ENCODE measurements at places on chromosomes 2 and 18.

GRCh38 chr2:8676921-8677645, 4.8 kb upstream of the ID2 start:
- DNase-seq: peak; percentile 18

- DNase-seq: peak; percentile 19
Observed at GRCh38 chr2:149617476-149617875, 29.9 kb upstream of the MMADHC start.

- DNase-seq: no peak
Observed at GRCh38 chr2:144341538-144341937, 178.4 kb downstream of the ZEB2 start.

GRCh38 chr2:235661167-235661937, 167.5 kb downstream of the AGAP1 start:
- no peak for DNase-seq

- no peak for DNase-seq
Observed at GRCh38 chr2:142769761-142770160, 107.7 kb upstream of the KYNU start.

- DNase-seq: peak; percentile 21
Observed at GRCh38 chr2:98308068-98308467, 38.2 kb upstream of the CNGA3 start.

DNA sequence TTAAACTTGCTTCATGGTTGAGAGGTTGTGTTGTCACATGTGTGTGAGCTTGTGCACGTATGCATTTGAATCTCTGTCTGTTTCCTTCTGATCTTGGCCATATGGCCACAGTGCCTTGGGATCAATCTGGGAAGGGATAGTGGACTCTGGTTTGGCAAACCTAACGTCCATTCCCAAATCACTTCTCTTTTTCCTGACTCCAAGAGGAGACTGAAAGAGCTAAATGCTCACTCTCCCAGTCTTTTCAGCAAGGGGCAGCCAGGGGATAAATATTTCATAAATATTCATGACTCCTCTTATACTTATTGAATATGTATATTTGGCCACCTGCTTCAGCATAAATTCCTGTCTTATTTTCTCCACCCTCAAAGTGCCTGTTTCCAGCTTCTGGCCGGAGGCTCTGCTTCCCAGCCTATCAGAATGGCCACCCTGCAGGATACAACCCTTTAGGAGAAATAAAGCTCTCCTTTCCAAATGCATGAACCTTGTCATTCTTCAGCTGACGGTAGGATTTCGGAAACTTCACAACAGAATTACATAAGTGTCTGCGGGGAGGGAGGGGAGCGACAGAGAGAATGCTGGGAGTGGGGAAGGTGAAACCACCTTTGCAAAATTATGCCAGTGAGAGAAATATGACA, 112.2 kb upstream of the COPS8 start:
- no peak for DNase-seq

DNA sequence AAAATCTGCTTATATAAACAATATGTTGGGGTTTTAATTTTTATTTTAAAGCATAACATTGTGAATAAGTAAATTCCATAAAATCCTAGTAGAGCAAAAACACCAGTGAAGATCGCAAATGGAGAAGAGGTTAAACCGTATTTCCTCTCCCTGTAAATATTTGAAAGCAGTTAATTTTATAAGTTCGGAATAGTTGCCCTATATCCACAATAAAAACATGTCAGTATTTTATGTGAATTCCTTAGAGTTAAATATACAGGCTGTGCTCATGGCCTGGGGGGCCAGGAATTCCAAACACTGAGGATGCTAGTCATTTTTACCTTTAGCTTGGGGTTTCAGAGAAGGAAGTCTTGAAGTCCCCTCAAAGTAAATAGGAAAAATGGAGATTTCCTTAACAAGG, 135.0 kb downstream of the FIGN start:
- no peak for DNase-seq

- DNase-seq: no peak
Observed at GRCh38 chr2:65061146-65061909, 5.1 kb downstream of the CEP68 start.

DNA sequence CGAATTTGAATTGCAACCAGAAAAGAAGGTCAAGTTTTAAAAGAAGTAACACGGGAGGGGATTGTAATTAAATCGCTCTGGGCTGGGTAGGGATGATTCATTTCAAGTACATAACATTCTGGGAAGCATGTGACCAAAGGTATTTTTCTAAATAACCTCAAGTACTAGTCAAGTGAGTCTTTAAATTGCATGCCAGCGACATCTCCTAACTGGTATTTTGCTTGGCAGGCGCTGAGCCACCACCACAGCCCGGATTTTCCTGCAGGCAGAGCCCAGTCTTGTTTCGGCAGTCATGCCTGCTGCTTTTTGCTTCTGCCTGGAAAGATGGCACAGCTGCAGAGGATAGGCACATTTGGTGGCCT, 33.7 kb upstream of the NPAS2 start:
- DNase-seq: peak; percentile 80

DNA sequence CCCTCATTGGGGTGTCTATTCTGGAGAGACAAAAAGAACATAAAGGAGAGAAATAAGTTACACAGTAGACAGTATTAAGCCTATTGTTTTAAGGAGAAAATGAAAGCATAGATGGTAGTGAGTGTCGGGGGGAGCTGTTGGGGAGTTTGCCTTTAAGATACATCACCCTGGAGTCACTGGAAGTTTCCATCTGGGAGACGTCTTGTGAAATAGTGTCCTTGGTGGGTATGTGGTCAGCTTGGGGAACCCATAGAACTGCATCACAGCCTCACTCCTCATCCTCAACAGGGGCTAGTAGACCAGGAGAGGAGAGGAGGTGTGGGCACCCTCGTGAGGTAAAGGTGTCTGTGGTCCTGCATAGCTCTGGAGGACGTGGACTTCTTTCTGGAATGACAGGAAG, 60.6 kb downstream of the RNF144A start:
- no peak for DNase-seq

- no peak for DNase-seq
Observed at GRCh38 chr2:229463841-229464346, 192.8 kb upstream of the PID1 start.

DNA sequence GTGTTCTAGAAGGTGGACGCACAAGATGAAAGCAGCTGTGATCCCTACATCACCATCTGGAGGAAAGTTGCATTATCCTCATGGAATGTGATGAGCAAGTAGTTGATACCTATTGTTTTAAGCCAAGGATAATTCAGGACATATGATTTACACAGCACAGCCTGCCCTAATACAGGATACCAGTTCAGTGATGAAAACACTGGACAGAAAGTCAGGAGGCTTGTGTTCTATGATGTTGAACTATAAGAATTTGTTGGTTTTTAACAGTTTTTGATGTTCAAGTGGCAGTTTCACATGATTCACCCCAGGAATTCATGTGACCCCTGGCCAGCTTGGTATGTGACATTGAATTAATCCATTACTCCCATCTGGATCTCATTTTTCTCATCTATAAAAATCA, 6.2 kb upstream of the CHST10 start:
- no peak for DNase-seq

- DNase-seq: peak; percentile 23
Observed at GRCh38 chr2:113784823-113785744, 28.6 kb upstream of the SLC35F5 start.

DNA sequence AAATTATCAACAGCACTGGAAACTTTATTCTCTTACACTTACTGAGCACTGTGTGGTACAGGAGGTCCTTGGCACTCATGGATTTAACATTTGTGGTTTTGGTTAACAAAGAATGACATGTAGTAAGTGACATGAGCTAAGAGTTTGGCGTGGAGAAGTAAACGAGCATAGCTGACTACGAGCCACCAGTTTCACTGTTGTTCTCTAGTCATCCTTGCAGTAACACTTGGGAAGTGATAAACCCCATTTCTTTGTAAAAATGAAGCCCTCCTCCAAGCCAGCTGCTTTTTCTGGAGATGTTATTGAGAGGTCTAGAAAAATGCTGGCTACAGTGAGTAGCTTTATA, 32.7 kb downstream of the QPCT start:
- peak; percentile 23 for DNase-seq

GRCh38 chr2:168210895-168211570, 36.4 kb downstream of the STK39 start:
- DNase-seq: peak; percentile 81

GRCh38 chr18:63183952-63184770, 135.4 kb downstream of the BCL2 start:
- no peak for DNase-seq

DNA sequence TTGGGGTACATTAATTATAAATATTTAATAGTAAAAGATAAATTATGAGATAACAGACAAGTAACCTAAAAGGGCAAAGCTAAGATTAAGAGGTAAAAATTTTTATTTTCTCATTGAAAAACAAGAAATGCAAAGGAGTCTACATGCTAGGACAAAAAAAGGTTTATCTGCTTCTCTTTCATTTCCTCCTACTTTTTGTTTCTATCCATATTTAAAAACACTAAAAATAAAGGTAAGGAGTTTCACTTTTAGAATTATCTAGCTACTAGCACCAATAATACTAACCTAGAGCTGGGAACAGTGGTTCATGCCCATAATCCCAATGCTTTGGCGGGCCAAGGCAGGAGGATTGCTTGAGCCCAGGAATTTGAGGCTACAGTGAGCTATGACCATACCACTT, 1551.7 kb upstream of the SLC39A10 start:
- no peak for DNase-seq

- no peak for DNase-seq
Observed at GRCh38 chr2:197615016-197615652, 60.3 kb downstream of the RFTN2 start.

- no peak for DNase-seq
Observed at GRCh38 chr2:67416136-67416535, 19.0 kb downstream of the ETAA1 start.

DNA sequence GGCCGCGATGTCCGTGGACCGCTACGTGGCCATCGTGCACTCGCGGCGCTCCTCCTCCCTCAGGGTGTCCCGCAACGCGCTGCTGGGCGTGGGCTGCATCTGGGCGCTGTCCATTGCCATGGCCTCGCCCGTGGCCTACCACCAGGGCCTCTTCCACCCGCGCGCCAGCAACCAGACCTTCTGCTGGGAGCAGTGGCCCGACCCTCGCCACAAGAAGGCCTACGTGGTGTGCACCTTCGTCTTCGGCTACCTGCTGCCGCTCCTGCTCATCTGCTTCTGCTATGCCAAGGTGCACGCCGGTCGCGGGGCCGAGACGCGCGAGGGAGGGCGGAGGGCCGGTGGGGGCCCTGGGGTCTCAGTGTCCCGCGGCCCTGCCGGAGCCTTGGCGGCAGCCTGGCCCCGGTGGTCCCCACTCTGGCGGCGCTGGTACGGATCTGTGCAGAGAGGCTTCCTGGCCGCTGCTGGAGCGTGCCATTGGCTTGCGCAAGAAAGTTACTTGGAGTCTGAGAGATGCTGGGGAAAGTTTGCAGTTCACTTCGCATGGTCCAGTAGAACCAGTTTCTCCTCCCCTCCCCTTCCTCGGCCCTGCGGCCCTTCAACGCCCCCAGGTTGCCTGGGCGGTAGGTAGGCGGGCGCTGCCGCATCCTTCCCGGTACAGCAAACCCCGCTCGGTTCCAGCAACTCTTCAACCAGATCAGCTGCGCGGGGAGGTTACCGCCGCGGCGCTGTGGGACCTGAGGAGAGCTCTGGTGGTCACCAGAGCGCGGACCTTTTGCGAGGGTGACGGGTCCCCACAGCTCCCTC, 1.5 kb downstream of the GALR1 start:
- DNase-seq: no peak

DNA sequence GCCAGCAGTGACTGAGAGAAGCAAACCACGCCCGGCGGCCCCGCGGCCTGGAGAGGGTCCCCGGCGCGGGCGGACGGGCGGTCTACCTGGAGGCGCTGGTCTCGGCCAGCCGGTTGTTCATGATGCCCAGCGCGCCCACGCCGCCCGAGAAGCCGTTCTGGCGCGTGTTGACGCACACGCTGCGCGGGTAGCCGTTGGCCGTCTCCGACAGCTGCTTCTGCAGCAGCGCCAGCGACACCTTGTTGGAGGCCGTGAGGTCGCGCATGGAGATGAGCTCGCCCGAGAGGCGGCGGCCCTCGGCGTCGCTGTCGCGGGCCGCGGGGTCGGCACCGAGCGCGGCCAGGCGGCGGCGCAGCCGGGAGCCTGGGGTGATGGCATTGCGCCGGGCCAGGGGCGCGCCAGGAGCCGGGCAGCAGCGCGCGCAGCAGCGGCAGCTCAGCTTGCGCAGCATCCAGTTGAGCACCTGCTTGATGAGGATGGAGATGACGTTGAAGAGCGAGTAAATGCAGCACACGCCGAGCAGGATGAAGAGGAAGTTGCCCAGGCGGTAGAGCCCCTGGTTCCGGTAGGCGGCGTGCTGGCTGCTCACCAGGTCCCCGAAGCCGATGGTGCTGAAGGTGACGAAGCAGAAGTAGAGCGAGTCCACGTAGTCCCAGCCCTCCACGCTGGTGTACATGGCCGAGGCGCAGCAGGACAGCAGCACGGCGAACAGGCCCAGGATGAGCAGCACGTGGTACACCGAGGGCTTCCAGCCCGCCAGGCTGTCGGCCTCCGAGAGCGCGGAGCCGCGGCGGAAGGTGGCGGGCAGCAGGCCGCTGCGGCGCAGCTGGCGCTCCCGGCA, 118.1 kb downstream of the MSH2 start:
- DNase-seq: peak; percentile 67

- peak; percentile 43 for DNase-seq
Observed at GRCh38 chr18:54358495-54359040, 862 bp downstream of the C18orf54 start.

GRCh38 chr2:232979871-232980461, 33.1 kb downstream of the NGEF start:
- peak; percentile 46 for DNase-seq
